Aortic smooth muscle cell (primary cell): ENCODE measurements at places on chromosomes 7 and 10. TPM values are rescaled to one million over a fixed set of nuclear protein-coding genes. Genes with fewer than 3 reads are reported as not detected.

Gene PTPN20
- 0.92 and 0.99 TPM in 2 replicates for total RNA-seq

Gene SSC4D
- total RNA-seq = 0.53 and 0.56 TPM in 2 replicates

Gene FOXK1
- 18.5 and 20.0 TPM in 2 replicates for total RNA-seq

Gene BTBD16
- 0.31 and 0.40 TPM in 2 replicates for total RNA-seq

Gene KCNMA1
- total RNA-seq = 95.4 and 148 TPM in 2 replicates

Gene GBF1
- total RNA-seq = 28.4 and 40.7 TPM in 2 replicates

Gene PSMC2
- 263 and 288 TPM in 2 replicates for total RNA-seq

Gene MYH16
- not detected in 2 replicates for total RNA-seq

Gene OR6V1
- not detected in 2 replicates for total RNA-seq

Gene TMEM236
- 0.06 TPM in 1 of 2 replicates, not detected in the other for total RNA-seq

Gene VWA2
- under 0.01 TPM in 1 of 2 replicates, not detected in the other for total RNA-seq

Gene CTAGE6
- total RNA-seq = 0.13 and 0.62 TPM in 2 replicates

Gene SLC16A12
- total RNA-seq = 0.25 and 0.53 TPM in 2 replicates

Gene MMP21
- not detected in 2 replicates for total RNA-seq

Gene SORBS1
- 1.5 and 3.3 TPM in 2 replicates for total RNA-seq

Gene GHRHR
- total RNA-seq = not detected in 2 replicates

Gene SPDYE2
- not detected in 2 replicates for total RNA-seq

Gene NRG3
- total RNA-seq = 0.13 TPM in 1 of 2 replicates, not detected in the other

Gene AGR2
- not detected in 2 replicates for total RNA-seq

Gene PODXL
- total RNA-seq = 5.2 and 11.7 TPM in 2 replicates

Gene ERVW-1
- not detected in 2 replicates for total RNA-seq

Gene CTAGE4
- 0.37 and 0.66 TPM in 2 replicates for total RNA-seq

Gene CPN1
- total RNA-seq = not detected in 2 replicates
